Activated naive CD4-positive, alpha-beta T cell treated with anti-CD3 and anti-CD28 coated beads, Interleukin-2, amount 50 U/mL, for 16 hours (primary cell): ENCODE measurements at places on chromosomes 5 and 9.

DNA sequence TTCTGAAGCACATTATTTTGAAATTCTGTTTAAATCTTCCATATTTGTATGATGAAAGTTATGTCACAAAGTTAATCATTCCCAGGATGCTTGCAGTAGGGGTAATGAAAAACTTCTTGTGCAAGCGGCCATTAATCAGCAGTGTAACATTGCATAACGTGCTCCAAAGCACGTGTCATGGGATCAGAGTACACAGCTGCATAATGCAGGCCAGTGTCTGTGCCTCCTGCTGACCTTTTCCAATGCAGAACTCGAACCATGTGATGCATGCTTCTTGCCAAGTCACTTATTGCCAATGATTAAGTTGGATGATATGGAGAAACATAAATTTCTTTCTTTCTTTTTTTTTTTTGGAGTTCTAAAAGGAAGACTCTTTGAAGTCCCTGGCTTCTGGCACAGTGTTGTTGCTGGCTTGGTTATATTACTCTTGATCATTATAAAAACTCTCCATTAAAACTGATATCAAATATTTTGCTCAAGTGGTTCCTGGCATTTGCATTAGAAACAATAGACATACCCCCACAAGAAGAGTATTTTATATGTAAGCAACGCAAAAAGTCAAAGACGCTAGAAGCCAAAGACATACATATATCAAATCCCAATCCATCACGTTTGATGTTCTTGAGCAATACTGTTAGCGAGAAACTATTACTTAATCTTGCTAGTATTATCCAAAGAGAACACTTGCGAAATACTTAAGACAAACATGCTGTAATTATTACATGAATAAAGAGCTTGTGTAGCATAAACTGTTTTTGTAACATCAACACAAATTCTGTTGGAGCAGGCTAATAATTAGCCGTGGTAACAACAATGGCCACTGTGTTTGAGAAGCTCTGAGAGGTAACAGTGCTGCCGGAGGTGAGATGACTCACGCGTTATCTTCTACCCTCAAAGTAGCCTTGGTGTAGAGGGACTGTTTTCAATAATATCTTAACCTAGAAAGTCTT, 164.2 kb downstream of the AUH start:
- no peak for DNase-seq

DNA sequence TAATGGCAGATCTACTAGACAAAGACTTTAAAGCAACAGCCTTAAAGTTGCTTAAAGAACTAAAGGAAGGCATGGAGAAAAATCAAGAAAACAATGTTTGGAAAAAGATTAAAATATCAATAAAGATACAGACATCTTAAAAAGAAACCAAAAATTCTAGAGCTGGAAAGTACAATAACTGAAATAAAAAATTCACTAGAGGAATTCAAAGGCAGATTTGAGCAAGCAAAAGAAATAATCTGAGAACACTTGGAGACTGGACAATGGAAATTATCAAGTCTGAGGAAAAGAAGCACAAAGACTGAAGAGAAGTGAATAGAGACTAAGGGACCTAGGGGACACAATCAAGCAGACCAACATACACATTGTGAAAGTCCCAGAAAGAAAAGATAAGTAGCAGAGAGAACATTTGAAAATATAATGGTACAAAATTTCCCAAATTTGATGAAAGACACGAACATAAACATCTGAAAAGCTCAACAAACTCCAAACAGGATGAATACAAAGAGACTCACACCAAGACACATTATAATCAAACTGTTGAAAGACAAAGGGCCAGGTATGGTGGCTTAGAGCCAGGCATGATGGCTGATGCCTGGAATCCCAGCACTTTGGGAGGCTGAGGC, 26.3 kb downstream of the SIL1 start:
- no peak for DNase-seq

- no peak for DNase-seq
These were observed 8.6 kb downstream of the HAPLN1 start for GRCh38 chr5:83711982-83712601.

GRCh38 chr9:78286125-78286524, 10.8 kb upstream of the PSAT1 start:
- DNase-seq = no peak

DNA sequence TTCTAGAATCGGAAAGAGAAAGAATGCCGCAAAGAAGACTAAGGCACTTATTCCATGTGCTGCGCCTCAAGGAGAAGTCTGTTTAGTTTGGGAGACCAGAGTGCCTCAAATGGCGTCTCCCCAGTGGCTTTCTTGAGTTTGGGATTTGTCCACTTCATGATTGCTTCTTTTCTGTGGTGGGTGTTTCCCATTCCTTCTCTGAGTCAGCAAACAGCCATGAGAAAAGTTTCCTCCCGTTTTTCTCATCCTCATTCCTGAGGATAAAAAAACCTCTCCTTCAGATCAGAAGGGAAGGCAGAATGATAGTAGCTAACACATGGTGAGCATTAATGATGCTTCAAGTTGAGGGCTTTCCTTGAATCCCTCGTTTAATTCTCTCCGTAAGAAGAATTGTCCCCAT, 275.9 kb upstream of the WWC1 start:
- no peak for DNase-seq

DNA sequence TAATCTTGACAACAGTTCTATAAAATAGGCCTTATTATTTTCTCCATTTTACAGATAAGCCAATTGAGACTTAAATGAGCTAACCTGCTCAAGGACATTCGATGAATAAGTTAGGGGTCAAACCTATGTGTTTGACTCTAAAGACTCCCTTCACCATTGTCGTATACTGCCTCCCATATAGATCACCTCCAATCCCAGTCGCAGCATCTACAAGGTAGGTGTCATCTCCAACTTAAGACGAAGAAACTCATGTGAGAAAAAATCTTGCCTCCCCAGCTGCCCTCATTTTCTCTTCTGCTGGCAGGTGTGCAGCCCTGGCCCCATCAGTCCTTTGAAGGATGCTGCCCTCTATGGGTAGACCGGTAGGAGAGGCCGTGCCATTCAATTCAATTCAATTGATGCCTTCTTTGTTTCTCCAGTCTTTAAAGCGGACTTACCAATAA, 75.2 kb upstream of the SMARCA2 start:
- DNase-seq = peak; percentile 26

DNA sequence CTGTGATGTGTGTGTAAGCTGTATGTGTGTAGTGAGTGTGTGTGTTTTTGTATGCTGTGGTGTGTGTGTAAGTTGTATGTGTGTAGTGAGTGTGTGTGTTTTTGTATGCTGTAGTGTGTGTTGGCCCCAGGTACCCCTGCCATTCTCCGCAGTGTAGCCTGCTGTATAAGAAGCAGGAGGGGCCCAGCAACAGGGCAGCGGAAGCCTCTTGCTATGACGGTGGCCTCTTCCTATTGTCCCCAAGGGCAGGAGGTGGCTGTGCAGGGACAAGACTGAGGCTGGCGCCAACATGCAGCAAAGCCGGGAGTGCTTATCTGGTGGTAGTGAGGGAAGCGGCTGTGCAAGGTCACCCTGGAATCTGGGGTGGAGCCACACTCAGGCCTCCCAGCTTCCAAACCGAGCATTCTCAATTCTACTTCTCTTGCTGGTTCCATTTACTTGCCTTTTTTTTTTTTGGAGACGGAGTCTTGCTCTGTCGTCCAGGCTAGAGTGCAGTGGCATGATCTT, 5.1 kb downstream of the SPAAR start:
- no peak for DNase-seq

GRCh38 chr9:82512728-82513127, 524.2 kb downstream of the SPATA31D1 start:
- no peak for DNase-seq

- DNase-seq = no peak
These were observed 72.5 kb downstream of the AMBP start for GRCh38 chr9:114005371-114006154.
